ENCODE measurements at places on chromosomes 11 and 22. TPM values are rescaled to one million over a fixed set of nuclear protein-coding genes. Genes with fewer than 3 reads are reported as not detected.

GRCh38 chr22:47601666-47602065 is 839.2 kb downstream of the TBC1D22A start:
- DNase-seq: no peak

DNA sequence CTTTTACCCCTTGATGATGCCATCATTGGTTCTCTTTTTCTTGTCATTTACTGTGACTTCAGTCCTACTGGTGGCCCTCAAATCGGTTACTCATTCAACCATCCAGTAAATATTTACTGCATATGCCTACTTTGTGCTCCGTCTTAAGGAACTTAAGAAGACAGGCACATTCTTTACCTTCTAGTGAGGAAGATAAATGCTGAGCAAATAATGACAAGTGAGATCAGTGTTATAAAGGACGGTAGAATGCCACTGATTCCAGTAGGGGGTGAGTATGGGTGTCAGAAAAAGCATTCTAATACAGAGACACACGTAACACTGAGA is 1.6 kb downstream of the ANKRD42 start:
- no peak for DNase-seq

DNA sequence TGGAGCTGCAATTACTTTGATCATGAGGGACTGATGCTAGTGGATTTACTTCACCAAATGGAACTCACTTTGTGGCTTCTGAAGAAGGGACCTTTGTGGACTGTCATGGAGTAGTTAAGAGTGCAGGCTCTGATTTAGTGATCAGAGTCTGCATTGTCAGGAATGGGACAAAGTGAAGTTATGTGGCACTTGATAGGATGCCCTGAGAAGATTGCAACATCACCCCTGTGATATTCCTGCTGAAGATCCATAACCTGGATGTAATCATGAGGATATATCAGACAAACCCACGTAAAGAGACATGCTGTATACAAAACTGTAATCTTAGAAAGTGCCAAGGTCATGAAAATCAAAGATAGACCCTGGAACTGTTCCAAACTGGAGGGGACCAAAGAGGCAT is 1.6 kb upstream of the TFIP11 start:
- DNase-seq: no peak

ADAMTS8 gene
- total RNA-seq: 0.20 TPM

DNA sequence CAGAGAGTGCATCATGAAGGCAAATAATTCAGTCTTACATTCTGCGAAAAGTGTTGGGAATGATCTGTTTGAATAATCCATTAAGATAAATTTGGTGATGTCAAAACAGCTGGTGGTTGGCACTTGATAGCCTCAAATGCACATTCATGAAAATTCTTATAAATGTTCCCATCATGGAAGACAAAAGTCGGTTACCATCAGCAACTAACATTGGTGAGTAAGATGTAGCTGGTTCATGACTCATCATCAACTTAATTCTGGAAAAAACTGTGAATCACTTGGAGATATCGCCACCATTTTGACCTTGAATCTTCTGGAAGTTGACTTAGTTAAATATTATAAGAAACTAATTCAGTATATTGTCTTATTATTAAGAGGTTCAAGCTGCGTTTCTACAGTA is 11.2 kb downstream of the CRYBB1 start:
- peak; percentile 84 for DNase-seq

OR51I1 gene
- not detected for total RNA-seq
